ENCODE measurements at places on chromosomes 16 and 17.

GRCh38 chr16:86740298-86740697 lies 161.9 kb downstream of the FOXL1 start:
- no peak for DNase-seq

DNA sequence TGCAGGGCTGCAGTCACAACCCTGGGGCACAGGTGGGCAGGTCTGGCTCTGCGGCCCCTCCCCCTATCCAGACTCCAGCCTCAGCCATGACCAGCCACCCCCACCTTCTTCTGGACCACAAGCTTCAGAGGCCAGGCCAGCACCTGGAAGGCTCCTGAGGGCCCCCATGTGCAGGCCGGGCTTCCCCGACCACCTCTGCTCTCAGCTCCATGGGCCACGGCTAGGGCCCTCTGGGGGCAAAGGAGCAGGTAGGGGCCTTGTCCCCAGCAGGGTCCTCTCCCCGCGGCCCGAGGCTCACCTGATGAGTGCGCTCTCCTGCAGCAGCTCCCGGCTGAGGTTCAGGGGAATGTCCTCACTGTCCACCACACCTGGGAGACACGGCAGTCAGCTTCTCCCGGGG lies 16.9 kb downstream of the DNASE1 start:
- DNase-seq: no peak

- no peak for DNase-seq
Observed at GRCh38 chr17:27525836-27526603, 69.8 kb downstream of the KSR1 start.

- DNase-seq: no peak
Observed at GRCh38 chr16:62021161-62021581, 15.1 kb downstream of the CDH8 start.

GRCh38 chr17:29959658-29960337 lies 18.4 kb downstream of the EFCAB5 start:
- DNase-seq: peak; percentile 45

- DNase-seq: peak; percentile 96
Observed at GRCh38 chr17:37488009-37488604, 1.6 kb upstream of the DUSP14 start.

DNA sequence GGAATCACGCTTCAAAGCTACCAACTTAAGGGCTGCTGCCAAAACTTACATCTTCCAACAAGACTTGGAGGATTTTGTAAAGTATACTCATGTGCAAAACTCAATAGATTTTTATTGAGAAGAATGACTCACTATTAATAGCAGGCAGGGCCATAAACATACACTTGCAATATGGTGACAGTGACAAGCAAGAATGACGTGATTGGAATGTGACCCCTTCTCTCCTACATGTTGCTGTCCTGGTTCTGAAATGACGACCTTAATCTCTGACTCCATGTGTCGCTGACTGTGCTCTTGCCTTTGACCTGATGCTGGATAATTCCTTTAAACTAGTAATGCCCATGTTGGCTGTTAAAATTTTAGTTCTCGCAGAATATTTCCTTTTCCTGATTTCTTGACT lies 174.5 kb downstream of the PARN start:
- DNase-seq: peak; percentile 59

DNA sequence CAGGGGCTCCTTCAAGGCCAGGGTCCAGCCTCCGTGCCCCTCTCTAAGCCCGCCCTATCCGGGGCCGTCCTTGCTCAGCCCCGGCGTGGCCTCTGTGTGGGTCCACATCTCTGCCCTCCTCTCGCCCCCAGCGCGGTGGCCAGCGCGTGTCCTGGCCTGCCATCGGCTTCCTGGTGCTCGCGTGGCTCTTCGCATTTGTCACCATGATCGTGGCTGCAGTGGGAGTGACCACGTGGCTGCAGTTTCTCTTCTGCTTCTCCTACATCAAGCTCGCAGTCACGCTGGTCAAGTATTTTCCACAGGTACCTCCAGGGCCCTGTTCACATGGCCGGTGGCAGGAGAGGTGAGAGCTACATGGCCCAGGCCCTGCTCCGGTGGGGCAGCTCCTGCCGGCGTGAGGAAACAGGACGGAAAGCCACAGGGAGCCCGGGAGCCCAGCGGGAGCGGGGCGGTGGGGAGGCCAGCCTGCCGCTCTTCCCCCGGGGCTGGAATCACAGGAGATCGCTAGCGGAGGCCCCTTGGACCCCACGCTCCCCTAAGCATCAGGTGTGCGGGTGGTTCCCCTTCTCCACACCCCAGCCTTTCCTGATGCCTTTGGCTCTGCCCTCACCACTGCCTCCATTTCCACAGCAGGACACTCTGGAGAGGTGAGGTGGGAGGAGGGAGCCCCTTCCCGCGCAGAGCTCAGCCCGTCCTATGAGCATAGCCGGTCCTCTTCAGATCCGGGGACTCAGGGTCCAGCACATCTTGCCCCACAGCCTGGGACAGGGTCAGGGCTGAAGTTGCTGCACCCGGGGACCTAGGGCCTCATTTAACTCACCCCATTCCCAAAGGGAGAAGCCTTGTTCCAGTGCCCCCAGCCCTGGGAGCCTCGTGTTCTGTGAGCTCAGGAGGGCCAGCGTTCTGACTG lies 10.2 kb downstream of the TAX1BP3 start:
- no peak for DNase-seq
